ENCODE measurements at places on chromosomes 12 and 14. TPM values are rescaled to one million over a fixed set of nuclear protein-coding genes. Genes with fewer than 3 reads are reported as not detected.

- DNase-seq: no peak
Measured at GRCh38 chr12:111401167-111401605, 4.5 kb upstream of the SH2B3 start.

DNA sequence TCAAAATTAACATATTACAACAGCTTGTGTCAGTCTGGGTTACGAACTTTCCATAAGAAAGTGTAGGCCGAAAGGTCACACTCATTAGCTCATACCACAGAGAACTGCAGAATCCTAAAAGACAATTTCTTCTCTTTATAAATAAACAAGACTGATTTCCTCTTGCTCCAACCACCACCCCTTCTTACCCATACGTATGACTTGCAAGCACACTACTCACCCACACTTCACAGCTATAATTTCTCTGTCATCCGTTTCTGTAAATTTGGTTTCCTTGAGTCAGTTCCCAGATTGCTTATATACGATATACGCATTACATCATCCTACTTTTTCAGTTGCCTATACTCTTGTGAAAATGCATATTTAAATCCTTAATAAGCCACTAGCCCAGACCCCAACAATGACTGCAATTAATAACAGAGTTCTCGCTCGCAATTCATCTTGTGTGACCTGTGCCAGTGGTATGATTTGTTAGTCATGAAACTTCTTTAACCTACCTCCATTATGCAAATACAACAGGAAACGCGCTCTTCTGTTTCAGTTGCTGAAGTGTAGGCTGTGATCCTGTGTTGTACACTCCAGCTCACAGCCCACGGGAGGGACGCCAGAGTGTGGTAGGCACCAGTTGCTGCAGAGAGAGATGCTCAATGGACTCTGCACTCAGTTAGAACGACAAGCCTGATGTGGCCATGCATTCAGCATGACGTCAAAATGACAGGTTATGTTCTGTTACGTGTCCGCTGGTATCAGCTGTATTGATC is 417.6 kb downstream of the PDZRN4 start:
- DNase-seq: no peak

- DNase-seq: peak; percentile 85
Measured at GRCh38 chr12:6943722-6944380, at the start of the genes C12orf57 and RNU7-1. C12orf57 (plus strand) TSS chr12:6944022; CDS start chr12:6944122, 100 bp downstream. RNU7-1 (plus strand) TSS chr12:6943816.

DNA sequence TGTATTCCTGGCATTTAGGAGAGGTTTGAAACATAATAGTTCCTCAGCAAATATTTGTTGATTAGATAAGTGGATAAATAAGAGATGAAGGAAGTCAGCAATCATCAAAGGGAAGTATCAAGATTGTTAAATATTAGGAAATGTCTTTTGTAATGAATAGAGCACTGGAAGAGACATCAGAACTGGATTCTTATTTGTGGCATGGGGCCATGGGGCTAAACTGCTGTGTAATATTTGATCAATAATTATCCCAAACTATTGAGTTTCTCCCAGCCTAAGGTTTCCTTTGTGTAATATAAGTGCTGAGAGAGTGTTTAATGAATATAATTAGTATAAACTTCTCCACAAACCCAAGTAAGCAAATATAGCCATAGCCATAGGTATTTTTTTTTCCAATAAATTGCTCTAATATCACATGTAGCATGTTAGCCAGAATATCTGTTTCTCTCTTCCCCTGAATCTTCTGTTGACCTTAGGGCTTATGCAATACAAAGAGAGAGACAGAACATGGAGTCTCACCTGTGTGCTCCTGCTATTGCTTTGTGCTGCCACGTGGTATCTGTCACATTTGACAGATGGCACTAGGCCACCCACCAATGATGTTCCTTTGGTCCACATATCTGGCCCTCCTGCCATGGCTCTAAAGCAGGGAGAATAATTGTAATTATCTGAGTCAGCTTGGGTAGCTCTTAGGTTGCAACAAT is 658.7 kb downstream of the SOX5 start:
- DNase-seq: no peak

- DNase-seq: no peak
Measured at GRCh38 chr12:60123557-60123956, 527.7 kb downstream of the SLC16A7 start.

DNA sequence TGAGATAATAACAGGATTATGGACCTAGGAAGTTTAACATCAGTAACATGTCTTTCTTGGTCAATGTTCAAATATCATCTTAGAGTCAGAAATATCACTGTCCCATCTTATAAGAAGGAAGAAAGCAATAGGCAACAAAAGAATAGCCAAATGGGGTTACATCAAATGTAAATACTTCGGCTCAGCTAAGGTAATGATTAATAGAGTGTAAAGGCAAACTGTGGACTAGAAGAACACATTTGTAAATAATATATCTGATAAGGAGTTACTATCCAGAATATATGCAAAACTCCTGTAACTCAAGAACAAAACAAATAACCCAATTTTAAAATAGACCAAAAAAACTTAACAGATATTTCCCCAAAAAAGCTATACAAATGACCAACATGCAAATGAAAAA is 630.3 kb downstream of the RPS29 start:
- DNase-seq: no peak

DNA sequence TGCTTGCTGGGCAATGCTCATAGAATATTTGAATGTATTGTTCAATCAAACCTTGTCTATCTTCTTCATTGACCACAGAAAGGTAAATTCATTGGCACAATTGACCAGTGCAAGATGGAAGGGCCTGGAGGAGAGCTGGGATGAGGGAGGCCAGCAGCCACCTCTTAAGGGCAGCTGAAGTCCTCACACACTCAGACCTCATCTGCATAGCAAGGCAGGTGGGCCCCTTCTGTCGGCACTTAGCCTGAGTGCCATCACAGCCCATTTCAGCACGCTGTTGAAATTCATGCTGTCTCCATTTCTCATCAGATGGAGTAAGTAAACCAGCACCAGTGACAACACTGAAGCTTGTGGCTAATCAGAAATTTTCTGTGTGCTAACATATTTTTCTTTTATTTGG is 25.4 kb upstream of the HMGA2 start:
- no peak for DNase-seq

DNA sequence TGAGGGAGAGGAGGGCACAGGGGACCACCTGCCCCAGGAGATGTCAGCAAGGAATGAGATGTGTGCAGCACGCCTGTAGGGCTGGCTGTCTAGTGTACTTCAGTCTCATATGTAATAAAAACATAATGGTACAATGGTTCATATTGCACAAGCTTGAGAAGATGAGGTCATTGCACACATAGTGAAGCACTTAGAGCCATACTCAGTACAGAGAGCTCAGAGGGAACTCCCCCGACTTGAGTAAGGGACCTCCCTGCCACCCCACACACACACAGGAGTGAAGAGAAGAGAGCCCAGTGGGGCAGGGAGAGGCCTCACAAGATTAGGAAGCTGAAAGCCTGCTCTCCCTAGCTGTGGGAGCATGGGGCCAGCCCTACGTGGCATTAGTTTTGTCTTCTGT is 61.5 kb downstream of the SLC6A12 start:
- no peak for DNase-seq

DNA sequence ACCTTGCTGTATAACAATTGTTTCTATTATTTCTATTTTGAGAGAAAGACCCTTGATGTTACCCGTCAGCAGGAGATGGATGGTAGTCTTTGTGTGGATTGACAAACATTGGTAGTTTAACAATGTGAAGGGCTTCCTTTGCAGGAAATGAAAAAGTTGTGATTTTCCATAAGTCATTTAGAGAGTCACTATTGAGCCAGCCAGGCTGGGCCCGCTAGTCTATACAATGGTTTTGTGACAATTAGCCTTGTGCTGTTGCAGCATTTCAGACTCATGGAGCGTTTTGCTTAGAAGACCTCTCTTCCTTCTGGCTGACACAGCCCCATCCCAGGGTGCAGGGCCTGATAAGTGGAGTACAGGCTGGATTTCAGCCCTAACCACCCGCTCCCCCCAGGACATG is 18.3 kb upstream of the SLC38A2 start:
- no peak for DNase-seq

DNA sequence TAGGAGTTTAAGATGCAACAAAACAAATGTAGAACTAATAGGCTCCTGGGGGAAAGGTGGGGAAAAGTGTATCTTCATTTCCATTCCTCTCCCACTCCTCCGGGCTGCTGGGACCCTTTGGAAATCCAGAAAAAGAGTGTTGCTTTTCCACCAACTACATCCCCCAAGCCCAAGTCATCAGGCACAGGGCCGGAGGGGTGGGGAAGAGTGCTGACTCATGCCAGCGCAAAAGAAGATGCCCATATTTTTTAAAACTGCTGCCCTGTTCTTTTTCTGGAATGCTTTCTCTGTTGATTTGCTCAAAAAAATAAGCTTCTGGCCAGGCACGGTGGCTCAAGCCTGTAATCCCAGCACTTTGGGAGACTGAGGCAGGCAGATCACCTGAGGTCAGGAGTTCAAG is 70.9 kb downstream of the TBK1 start:
- DNase-seq: no peak

Gene SERPINA3
- total RNA-seq: 163 TPM

Gene CD27
- total RNA-seq: 3.4 TPM

Gene SLC25A21
- total RNA-seq: 0.80 TPM
